Stimulated activated CD8-positive, alpha-beta memory T cell treated with anti-CD3 and anti-CD28 coated beads, Interleukin-2, amount 100 ng/mL, for 48 hours (primary cell): ENCODE measurements at places on chromosomes 11 and 22.
A peak's percentile ranks its signal among the peaks of the same experiment; 100 is the strongest.

DNA sequence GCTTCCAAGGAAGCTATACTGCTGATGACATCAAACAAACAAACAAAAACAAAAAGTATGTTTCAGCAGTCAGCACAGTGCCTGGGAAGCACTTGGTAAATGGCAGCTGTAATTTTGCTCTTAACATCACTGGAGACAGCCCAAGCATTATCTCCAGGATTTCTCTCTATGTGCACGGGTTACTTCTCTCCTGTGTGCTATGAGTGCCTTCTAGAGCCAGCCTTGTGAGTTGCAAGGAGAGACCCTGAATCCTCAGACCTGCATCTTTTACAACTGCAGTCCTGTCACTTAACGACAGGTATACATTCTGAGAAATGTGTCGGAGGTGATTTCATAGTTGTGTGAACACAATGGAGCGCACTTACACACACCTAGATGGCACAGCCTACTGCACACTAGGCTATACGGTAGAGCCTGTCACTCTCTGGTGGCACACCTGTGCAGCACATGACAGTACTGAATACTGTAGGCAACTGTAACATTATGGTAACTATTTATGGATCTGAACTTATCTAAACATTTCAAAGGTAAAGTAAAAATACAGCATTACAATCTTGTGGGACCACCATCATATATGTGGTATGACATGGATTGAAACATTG is 662.5 kb upstream of the B3GAT1 start:
- no peak for DNase-seq

DNA sequence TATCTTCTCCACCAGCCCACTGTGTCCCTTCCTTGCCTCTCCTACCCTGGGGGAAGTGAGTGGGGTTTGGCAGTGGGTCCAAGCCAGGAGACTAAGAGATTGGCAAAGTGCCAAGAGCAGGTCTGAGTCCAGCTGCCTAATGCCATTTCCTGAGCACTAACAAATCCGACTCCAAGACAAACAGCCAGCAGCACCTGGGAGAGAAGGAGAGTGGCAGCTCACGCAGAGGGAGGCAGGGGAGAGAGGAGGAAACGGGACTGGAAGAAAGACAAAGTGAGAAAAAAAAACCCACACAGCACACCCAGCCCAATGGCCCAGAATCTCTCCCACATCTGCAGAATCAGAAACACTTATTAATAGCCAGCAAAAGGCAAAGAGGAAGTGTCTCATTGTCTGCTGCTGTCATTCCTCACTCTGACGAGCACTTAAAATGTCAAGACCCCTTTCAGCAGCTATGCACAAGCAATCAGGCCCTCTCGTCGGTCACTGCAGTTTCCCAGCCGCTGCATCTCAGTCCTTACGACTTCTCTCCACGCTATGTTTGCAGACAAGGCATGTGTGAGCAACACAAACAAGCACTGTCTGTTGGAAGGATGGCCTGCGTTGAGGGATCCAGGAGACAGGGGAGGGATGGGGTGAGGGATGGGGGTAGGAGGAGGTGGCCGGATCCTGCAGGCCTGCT is 558.4 kb upstream of the CADM1 start:
- DNase-seq, result no peak

GRCh38 chr22:33579448-33580093 is 340.7 kb downstream of the LARGE1 start:
- DNase-seq, result peak; percentile 12

DNA sequence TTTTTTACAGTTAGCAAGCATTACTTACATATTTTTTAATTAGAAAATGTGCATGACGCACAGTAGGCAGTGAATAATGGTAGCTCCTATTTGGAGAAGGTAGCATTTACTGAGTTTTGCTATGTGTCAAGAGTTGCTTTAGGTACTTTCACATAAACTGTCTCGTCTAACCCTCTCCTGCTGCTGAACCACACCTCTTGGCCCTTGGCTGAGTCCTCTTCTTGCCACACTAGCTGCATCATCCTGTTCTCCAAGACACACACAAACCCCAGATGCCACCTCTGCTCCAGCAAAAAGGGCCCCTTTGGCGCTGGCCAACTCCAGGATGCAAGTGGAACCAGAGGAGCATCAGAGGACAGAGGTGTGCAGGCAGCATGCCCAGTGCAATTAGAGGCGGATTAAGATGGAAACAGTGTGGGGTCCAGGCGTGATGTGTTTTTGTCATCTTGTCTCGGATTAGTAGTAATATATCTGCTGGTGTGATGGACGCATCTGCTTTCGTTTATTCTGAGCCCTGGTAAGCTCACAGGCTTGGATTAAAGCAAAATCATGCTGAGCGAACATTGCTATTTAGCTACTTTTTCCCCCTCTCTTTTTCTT is 367.0 kb upstream of the CADM1 start:
- DNase-seq, result no peak

- no peak for DNase-seq
Observed at GRCh38 chr11:43067681-43068080, 244.1 kb upstream of the API5 start.

- no peak for DNase-seq
Observed at GRCh38 chr11:115993590-115993989, 489.4 kb upstream of the CADM1 start.

DNA sequence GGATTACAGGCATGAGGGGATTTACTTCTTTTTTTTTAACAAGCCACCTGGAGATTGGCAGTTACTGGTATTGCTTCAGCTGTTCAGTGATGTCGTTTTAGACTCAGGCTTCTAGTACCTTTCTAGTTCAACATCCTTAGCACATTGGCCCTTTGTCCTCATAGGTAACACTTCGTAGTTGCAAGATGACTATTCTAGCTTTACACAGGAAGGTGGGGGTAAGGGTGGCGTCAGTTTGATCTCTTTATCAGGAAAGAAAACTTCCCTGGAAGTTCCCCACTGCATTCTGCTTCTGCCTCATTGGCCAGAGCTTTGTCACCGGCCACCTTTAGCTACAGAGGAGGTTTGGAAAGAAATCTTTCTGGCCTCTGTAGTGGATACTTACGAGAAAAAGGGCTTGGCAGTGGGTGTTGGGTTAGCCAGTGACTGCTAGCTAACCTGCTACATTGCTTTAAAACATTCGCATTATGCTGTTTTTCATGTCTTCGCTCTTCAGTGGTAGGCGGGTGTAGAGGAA is 40.7 kb downstream of the SFI1 start:
- DNase-seq, result no peak

DNA sequence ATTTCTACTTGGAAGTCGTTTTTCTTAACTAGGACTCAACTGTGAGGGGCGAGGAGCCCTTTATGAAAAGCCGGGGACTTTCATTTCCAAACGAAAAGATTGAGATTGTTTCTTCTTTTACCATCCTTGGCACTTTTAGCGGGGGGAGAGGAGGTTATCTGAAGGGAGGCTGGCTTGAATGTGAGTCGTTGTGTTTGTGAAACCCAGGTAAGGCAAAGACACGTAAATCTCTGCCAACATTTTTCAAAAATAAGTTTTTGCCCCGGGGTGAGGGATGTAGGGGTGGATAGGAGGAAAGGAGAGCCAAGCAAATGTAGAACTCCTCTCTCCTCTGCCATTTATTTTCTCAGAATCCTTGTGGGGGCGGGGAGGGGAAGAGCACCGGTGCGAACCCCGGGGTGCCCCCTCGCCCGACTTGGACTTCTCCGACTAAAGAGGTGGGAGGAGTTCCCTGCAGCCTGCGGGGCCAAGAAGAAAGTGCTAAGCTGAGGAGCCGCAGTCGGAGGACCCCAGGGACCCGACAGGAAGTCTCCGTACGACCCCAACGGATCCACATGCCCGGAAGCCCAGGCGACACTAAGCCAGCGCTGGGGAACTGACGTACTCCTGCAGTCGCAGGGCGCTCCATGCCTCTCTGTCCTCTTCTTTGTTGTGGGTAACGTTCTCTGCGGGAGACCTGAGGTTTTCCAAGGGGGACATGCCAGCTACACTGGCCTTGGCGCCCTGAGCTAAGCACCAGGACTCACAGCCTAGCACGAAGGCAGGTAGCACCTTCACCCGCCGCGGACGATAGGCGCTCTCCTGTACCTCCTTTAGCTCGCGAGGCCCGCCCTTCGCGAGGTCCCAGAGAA is 2.4 kb upstream of the WT1 start:
- DNase-seq, result no peak

DNA sequence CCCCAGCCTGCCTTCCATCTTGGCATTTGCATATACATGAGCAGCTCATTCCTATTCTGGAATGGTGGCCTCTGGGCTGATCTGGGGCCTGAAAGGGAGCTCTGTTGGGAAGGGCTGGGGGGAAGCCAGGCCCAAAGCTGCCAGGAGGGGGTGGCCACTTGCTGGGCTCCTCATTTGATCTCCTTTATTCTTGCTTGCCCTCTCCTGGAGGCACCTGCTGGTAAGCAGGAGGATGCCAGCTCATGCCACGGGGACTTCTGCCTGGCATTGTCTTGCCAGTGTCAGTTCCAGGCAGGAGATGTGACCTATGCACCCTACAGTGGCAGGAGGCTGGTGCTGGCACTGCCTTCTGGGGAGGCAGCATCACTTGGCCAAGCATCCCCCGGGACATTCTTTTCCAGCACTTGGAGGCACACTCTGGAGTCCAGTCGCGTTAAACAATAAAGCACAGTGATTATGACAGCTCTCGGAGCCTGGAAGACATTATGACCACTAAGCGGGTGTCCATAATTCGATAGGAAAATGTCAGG is 128.3 kb downstream of the NTM start:
- DNase-seq, result no peak

DNA sequence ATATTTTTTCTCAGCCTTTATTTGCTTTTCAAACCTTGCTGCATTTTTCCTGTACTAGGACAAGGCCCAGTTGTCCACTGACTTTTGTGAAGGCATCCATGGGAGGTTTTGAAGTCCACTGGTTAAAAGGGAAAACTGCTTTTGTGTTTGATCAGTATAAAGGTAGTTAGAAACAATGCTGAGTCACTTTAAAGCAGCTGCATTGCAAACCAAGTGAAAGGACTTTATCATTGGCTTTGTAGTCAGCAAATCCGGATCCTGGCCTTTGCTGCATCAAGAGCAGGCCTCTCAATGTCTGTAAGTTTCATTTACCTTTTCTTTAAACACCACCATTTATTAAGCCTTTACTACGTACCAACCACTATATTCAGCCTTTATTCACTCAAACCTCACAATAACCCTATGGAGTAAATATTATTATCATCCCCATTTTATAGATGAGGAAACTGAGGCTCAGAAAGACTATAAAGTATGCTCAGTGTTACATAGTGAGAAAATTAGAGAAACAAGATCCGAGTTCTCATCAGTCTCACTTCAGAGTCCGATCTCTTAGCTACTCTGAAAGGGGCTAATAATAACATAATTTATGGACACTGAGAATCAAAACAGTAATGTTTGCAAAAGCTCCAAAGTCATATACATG is 60.6 kb upstream of the HSD17B12 start:
- DNase-seq, result no peak

DNA sequence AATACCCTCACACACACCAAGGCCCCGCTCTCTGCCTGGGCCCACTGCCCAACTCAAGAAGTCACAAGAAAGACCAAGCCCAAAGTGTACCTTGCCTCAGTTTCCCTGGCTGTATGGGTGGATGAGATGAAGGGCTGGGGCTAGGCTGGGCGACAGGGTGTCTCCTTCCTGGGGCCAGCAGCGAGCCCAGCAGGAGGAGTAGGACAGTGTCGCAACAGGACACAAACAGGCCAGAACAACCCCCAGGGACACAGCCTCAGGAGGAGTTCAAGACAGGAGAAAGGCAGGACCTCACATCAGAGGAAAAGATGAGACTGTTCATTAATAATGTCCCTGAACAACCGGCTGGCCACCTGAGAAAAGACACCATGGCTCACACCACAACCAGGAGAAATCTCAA is 13.3 kb downstream of the CSNK1E start:
- no peak for DNase-seq

DNA sequence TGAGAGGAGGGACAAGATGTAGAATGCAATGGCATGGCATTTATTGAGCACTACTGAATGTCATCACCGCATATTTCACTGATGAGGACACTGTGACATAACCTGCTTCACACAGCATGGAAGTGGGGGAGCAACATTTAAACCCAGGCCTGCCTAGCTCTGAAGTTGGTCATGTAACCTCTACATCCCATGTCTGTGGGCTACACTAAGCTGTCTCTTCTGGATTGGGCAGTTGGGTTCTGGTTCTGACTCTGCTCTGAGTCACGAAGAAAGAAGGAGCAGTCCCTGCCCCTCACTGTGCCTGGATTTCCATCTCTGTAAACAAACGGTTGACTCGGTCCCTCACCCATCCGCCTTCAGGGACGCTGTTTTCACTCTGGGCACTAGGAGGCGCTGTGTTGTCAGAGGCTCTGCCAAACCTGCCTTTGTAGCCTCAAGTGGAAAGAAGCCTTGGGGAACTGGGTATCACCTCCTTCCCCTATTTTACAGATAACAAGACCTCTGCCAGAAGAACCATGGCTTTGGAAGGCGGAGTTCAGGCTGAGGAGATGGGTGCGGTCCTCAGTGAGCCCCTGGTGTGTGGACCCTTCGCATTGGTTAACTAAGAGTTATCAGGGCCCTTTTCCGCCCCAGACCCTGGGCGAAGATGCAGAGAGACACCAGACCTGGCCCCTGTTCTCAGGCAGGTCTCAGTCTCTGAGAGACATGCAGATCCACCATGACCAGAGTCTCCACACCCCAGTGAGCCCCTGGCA is 12.7 kb upstream of the ARHGEF17 start:
- DNase-seq, result peak; percentile 74

DNA sequence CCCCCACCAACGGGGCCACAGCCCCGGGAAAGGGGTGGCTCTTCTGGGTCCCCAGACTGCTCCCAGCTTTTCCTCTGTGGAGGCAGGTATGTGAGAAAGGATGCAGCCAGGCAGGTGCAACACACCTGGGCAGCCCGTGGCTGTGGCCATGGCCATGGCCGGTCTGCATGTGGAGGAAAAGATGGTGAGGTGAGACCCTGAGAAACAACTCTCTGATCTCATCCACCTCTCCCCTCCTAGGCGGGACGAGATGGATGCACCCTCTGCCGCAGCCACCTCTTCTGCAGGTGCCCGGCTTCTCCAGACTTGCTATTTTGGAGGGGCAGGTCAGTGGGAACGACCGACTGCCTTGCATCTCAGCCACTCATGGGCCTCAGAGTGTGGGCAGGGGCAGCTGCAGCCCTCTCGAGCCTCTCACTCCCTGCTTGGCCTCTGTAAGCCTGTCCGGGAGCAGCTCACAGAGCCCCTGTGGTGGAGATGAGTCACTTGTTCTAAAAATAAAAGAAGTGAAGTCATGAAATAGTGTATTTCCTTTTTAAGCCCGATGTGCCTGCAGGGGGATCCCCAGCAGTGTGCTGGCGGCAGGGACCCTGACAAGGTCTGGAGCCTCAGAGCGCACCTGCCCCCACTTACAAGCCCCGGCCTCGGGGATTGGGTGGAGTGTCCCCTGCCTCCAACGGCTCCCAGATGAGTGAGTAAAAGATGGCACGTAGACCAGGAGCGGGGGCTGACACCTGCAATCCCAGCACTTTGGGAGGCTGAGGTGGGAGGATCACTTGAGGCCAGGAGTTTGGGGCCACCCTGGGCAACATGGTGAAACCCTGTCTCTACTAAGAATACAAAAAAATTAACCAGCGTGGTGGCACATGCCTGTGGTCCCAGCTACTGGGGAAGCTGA is 10.7 kb downstream of the SMIM38 start:
- peak; percentile 51 for DNase-seq

GRCh38 chr11:9977554-9977953 is 313.7 kb downstream of the SWAP70 start:
- DNase-seq, result no peak
